ENCODE measurements at places on chromosomes 16 and 17.

- DNase-seq = no peak
Observed at GRCh38 chr17:78131172-78132083, 857 bp downstream of the TMC8 start.

DNA sequence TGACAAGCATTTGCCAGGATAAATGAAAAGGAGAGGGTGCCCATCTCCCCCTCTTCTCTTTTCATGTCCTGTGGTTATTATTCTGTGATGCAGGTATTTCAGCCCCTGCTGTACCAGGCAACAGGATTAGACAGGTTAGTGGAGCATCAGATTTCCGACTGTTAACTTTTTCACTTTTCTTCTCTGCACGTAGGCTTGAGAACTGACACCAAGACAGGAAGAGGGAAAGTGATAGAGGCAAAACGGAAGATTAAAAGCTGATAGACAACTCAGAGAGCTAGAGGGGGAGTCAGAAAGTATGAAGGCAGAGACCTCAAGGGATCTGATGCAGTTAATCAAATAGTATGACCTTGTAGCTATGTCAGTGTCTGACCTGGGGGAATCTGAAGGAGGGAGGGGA lies 132.8 kb downstream of the SOX9 start:
- no peak for DNase-seq

DNA sequence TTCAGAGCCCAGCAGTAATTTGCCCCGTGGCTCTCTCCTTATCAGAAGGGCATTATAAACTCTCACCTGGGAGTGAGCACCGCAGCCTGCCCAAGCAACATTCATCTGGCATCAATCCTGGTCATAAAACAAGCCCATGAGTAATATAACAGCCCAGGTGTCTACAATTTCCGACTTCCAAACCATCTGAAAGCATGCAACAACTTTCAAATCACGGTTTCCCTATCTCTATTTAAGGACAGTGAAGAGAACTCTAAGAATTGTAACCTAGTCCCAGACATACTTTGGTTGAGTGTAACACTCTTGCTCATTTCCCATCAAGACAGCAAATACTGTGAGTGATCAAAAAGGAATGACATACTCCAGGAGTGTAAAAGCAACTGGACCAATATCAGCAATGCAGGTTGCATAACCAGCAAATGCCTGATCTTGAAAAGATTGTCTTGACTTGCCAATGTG lies 487.4 kb upstream of the SOX9 start:
- DNase-seq = no peak

DNA sequence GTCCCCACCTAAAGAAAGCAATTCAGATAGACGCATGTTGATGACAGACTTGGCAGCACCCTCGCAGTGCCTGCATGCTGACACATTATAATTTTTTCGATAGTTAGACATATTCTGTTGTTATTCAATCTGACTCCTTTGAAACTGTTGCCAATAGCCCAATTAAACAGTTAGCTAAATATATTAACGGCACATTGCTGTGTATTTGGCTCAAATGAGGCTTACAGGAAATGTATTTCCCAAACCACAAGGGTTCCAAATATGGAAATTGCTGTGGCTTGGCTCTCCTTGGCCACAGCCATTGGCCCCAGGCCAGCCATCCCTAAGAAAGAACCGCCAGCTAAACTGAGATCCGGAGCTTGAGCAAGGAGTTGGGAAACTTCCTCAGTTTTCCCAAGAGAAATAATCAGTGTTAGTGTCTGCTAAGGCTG lies 31.1 kb downstream of the C16orf82 start:
- no peak for DNase-seq

DNA sequence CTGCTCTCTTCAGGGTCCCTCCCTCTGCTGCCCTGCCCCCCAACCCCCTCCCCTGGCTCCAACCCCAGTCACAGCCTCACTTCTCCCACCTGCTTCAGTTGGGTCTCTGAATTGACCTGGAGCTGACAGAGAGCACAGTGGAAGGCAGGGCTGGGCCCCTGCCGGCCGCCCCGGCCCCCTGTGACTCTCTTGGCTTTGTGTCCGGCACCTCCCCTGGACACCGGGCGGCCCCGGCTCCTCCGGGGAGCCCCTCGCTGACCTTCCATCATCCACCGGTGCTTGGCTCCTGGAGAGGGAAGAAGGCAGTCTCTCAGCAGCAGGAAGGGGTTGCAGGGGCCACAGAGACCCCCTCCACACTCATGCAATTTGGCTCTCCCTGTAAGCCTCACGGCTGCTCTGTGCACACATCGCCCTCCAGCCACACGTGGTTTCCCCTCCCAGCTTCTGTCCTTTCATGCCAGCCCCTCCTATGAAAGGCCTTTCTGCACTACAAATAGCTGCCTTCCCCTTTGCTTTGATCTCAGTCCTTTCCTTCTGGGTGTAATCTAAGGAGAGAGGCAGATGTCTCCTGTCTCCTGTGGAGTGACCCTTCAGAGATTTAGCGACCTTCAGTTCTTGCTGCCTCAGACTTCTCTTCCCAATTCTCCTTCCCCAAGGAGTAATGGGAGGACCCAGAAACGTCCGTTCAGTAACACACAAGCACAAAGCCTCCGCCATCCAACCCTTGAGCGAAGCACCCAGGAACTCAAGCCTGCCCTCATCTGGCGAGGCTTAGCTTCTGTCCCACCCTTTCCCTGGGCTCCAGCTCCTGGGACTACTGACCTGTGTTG lies 8.3 kb downstream of the NKIRAS2 start:
- no peak for DNase-seq

- no peak for DNase-seq
Observed at GRCh38 chr16:17002565-17002964, 468.2 kb downstream of the XYLT1 start.

GRCh38 chr16:3642397-3643094 lies 11.9 kb upstream of the DNASE1 start:
- no peak for DNase-seq
